Suprapubic skin (tissue), 4 donors: ENCODE measurements at places on chromosomes 13 and 19. TPM values are rescaled to one million over a fixed set of nuclear protein-coding genes. Genes with fewer than 3 reads are reported as not detected.

DNA sequence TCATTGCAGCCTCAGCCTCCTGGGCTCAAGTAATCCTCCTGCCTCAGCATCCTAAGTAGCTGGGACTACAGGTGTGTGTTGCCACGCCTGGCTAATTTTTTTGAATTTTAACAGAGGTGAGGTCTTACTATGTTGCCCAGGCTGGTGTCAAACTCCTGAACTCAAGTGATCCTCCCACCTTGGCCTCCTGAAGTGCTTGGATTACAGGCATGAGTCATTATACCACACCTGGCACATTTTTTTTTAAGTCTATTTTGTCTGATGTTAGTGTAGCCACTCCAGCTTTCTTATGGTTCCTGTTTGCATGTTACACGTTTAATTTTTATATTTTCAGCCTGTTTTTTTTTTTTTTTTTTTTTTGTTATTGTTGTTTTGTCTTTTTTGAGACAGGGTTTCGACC is 24.8 kb downstream of the KDM4B start:
- no peak for DNase-seq

DNA sequence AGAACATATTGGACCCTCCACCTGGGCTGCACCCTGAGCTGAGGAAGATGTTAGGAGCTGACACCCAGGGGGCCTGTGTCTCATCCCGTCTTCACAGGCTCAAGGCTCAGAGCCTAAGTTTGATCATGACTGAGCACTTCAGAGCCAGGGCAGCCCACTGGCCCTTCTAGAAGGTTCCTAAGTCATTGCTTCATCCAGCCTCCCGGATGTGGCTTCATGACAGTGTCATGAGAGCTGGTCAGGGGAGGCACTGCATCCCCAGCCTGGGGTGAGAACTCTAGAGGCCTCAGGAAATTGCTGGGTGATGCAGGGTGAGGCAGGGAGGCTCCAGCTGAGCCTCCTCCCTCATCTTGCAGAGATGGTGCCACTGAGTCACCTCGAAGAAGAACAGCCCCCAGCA is 24.9 kb upstream of the PIK3R2 start:
- no peak for DNase-seq

- no peak for DNase-seq
Observed at GRCh38 chr13:56718791-56719190, 421.9 kb upstream of the PRR20A start.

- no peak for DNase-seq
Observed at GRCh38 chr19:17826508-17827056, 5.3 kb upstream of the INSL3 start.

CFD gene
- total RNA-seq = 195 TPM

BCAM gene
- total RNA-seq = 67.5 TPM
